Fibroblast of skin of left quadriceps (primary cell): ENCODE measurements at places on chromosomes 2 and 18.

DNA sequence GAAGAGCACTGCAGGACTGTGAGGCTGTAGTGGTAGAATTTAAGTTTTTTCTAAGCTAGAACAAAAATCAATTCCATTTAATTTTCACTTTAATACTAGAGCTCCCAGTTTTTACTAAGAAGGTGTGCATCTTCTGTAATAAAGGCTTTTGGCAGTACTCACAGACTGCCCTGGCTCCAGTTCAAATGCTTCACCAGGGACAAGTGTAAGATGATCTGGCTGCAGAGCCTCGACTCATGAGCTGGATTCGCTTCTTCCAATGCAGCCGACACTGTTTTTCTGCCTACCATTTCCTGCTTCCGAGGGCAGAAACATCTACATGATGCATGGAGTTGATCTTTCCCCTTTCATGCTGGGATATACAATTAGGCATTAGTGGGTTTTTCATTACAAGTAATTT lies 87.0 kb downstream of the FARSB start:
- peak; percentile 33 for DNase-seq

DNA sequence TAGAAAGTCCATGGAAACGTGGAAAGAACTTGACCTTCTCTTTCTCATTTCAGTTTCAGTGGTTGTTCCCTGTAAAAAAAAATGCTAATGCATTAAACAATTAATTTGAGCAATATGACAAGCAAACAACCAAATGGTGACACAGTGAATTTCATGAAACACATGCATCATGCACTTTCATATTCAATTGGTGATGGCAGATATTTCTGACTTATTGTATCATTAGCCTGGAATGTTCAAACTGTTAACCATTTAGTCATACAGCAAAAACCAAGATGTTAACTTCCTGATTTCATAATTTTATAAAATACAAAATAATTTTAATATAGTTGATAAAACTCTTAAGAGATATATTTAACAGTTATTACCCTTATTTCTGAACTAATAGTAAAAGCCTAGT lies 85.5 kb downstream of the SCN1A start:
- DNase-seq, result no peak

DNA sequence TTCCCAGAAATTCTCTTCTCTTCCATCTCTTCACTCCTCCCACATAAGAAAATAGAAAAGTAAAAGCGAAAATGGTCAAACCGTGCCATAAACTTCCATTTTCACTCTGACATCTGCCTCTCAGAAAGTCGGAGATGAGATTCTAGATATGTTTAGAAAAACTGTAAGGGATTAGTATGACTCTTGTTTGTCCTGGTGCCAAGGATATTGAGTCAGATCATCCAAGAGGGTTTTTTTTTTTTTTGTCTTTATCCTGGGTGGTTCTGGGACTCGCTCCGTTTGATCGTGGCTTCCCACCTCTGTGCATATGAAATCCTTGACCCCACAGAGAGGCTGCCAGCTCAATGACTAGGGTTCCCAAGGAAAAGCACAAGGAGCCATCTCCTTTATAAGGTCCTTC lies 17.3 kb downstream of the EN1 start:
- DNase-seq, result peak; percentile 40

DNA sequence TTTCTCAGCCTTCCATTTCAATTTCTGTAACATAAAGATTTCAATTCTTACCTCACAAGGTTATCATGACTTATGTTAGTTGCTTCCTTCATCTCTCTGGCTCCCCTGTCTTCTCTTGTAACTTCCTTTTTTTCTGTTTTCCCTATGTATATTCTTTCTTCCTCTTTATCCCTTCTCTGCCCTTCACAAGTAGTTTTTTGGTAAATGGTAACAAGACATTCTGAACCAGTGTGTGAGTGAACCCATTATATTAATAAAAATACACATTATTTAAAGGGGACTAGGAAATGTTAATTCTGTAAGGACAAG lies 8.4 kb downstream of the ACSL3 start:
- no peak for DNase-seq

GRCh38 chr2:231527091-231527395 lies 3.2 kb downstream of the NMUR1 start:
- no peak for DNase-seq

- DNase-seq, result no peak
These were observed 106.3 kb downstream of the EPHA4 start for GRCh38 chr2:221465776-221466175.

- no peak for DNase-seq
These were observed 195.1 kb downstream of the KCNE4 start for GRCh38 chr2:223247136-223247535.

DNA sequence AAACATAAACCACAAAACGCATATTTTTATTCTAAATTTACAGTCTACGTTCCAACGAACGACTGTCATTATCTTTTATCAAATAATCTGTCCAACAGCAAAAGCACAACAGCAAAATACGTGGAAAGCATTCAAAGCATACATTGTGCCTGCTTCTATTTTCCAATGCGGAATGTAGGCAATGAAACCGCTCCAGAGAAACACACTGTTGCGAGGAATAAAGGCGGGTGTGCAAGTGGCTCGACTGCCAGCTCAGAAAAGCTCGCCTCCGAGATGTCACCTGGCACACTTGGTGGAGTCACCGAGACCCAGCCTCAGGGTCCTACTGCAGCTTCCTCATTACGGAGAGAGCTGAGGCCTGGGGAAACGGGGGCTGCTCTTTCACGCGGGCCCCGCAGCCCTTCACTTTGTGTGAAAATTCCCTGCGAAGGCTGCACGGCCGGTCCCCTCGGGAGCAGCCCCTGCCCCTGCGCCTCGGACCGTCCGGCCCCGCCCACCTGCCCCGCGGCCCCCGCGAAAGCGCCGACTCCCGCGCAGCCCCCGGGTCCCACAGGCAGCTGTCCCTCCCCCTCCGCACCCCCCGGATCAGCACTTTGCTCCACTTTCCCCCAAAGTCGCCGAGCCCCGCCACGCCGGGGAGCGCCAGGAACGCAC lies 752 bp downstream of the MGAT4A start:
- no peak for DNase-seq

- DNase-seq, result peak; percentile 99
These were observed 139.8 kb downstream of the ZFP36L2 start for GRCh38 chr2:43086451-43087221.

- DNase-seq, result no peak
These were observed 290.8 kb downstream of the PRKCE start for GRCh38 chr2:45942237-45942738.

DNA sequence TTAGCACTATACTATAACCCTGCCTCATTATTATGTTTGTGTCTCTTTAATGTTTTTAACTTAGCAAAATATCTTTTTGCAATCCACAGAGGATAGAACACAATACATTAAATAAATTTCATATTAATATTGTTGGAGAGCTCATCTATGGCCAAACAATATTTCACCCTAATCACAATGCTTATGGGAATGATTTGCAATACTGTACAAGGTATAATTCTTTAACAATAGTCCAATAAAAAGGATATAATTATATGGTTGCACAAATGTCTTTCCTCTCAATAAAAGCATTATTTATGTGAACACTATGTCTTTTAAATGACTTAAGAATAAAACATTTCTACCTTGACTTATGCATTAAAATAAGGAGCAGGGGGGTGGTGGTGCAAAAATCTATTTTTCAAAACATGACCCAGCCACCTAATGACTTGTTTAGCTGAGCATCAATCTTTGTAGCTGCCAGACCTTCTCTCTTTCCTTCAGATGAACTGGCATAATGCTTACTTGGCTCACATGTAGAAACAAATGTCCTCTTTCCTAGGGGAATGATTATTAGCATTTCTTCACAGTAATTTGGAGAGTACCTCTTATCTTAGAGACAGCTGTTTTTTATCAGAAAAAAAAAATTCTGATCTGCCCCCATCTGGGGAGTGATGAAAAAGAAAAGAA lies 1933.6 kb upstream of the LRRTM1 start:
- no peak for DNase-seq

- no peak for DNase-seq
These were observed 60.0 kb upstream of the OTOS start for GRCh38 chr2:240200230-240201051.

DNA sequence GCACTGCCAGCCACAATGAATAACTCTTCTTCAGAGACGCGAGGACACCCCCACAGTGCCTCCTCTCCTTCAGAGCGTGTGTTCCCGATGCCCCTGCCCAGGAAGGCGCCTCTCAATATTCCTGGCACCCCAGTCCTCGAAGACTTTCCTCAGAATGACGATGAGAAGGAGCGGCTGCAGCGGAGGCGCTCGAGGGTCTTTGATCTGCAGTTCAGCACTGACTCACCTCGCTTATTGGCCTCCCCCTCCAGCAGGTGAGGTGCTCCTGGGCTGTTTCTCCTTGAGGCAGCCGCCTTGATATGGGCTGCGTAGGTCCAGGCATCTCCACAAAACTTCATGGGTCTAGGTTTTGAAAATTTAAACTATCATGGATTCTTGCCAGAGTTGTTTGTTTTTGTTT lies 6.1 kb downstream of the NCAPH start:
- DNase-seq, result no peak

DNA sequence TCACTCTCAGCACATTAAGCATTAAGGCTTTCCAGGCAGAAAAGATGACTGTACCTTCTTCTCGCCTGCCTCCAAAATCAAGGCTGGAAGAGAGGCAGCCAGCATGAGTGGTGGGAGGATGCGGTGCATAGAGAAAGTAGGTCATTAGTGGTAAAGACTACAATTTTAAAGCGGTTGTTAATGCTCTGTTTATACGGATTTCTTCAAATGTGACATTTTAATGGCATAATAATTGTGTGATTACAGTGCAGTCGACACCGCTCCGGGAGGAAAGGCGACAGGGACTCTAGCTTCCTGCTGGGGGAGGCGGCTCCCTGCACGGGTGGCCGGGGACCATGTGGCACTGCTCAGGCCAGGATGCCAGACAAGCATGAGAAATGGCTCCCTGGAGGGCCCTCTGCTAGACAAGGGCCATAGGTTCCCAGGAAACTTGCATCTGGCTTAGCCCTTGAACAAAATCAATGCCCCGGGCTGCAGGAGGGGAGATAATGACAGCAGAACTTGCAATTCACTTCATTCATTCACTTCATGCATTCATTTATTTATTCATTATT lies 129.6 kb downstream of the GALNT14 start:
- DNase-seq, result no peak

DNA sequence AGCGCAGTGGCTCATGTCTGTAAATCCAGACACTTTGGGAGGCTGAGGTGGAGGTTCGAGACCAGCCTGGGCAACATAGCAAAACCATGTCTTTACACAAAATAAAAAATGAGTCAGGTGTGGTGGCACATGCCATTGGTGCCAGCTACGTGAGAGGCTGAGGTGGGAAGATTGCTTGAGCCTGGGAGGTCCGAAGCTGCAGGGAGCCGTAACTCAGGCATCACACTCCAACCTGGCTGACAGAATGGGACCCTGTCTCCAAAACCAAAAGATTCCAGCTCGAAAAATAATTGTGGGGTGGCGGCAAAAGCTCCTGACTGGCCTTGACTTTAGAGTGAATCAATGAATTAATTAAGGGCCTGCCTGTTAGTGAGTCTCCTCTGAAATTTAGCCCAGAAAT lies 1.2 kb upstream of the ALPP start:
- no peak for DNase-seq

- no peak for DNase-seq
These were observed 53.2 kb downstream of the ICA1L start for GRCh38 chr2:202818321-202818720.
